Activated T-cell treated with anti-CD3 and anti-CD28 coated beads, Interleukin-2, amount 50 U/mL, for 48 hours (primary cell): ENCODE measurements at places on chromosomes 7 and 10.

DNA sequence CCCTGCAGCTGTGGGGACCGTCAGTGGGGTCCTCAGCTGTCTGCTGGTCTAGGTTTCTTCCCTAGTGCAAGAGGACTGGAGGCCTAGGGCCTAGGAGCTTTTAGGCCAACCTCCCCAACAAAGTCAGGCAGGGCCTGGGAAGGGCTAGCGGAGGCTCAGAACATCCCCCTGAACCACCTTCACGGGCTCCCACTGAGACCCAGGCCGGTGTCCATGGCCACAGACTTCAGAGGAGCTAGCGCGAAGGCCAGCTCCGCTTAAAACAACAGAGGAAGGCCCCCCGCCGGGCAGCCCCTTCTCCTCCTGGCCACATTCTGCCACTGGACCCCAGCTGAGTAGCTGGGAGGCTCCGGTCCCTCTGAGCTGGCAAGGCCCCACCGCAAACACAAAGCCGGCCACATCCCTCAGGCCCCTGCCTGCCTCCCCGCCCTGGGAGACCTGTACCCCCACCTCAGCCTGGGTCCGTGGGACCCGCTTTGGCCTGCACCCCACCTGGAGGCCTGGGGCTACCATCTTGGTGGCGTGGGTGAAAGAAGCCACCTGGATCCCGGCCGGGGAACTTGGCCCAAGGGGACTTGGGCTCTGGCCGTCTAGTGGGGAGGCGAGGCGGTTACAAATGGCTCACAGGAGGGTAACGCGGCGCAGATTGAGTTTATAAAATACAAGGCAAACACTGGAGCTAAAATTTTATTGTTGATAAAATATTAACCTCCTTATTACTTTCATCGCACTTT is 5.4 kb upstream of the UNCX start:
- DNase-seq: no peak

GRCh38 chr10:17838080-17838648 is 29.0 kb downstream of the MRC1 start:
- DNase-seq: no peak

DNA sequence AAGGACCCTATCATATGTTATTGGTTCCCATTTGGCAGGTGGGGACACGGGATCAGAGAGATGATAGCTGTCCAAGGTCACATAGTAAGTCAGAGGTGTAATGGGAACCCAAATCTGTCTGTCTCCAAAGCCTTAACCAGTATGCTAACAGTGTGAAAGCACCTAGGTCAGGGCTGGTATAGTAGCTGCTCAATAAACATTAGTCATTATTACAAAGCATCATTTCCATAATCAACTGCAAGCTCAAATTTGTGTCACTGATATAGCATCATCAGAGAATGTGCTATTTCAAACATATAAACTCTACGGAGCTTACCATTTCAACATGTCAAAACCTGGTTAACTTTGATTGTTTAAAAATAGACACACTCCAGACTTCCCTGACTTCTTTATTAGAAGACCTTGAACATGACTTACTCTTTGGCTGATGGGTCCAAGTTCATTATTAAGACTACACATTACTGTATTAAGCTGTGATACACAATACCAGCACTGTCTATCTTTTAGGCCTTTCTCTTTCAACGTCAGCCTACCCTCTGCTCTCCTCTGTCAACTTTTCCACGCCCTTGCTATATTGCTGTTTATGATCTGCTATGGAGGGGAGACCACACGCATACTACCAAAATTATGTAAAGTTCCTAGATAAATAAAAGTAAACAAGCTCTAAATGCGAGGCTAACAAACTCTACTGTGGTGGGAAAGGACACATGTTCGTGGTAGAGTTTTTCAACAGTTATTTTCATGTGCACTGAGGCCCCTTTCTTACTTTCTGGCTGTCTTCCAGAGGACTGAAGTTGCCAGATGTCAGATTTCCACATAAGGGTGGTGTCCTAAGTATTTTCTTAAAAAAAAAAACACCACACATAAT is 33.6 kb downstream of the DNMBP start:
- DNase-seq: no peak

DNA sequence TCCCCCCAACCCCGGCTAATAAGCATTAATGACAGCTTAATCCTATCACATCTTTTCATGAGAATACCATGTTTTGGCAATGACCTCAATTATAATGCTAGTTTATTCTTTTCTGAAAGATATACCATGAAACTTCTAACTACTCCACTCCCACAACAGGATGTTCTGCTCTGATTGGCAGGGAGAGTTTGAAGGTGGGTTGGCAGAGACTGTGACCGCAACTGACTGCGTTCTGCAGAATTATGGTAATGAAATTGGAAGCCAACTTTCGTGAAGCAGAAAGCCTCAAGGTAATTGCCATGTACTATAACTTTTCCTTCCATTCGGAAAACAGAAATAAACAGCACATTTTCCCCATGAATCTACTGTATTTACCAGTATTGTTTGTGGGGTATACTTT is 288.2 kb upstream of the SEMA3D start:
- no peak for DNase-seq

GRCh38 chr7:128937647-128938543 is at the start of gene IRF5:
Gene IRF5, plus strand, starts transcription at chr7:128937927. Its CDS starts 4,155 bp downstream, at chr7:128942082.
- DNase-seq: peak; percentile 56
